LoVo (cell line): ENCODE measurements at places on chromosomes 1 and 21.

DNA sequence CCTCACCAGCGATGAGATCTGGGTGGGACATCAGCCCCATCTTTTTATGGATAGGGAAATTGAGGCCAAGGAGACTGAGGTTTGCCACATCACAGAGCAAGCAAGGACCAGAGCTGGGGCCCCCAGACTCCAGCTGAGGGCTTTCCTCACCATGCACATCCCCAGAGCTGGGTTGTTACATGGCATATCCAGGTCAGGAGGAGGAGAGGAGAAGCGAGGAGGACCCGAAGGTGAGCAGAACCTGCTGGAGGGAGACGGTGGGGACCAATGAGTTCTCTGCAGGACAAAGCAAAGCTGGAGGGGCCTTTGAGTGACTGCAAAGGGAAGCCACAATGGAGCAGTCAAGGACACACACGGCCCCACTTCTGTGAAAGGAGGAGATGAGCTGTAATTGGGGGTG lies 255.5 kb upstream of the CSF3R start:
- DNase-seq = no peak

DNA sequence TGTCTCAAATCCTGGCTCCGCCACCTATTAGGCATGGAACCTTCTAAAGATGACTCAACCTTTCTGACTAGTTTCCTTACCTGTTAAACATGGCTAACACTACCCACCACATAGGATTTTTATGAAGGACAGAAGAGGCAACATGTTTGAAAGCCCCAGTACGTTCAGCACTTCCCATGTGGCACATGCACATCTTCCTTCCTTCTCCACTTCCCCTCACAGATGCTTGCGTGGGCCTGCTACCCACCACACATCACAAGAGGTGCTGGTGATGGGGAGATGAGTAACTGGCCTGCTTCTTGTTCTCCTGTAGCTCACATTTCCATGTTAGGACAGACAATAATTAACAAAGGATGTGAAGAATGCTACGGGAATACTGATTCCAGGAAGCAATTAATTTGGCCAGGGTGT lies 7.1 kb downstream of the ZBTB21 start:
- DNase-seq = no peak

DNA sequence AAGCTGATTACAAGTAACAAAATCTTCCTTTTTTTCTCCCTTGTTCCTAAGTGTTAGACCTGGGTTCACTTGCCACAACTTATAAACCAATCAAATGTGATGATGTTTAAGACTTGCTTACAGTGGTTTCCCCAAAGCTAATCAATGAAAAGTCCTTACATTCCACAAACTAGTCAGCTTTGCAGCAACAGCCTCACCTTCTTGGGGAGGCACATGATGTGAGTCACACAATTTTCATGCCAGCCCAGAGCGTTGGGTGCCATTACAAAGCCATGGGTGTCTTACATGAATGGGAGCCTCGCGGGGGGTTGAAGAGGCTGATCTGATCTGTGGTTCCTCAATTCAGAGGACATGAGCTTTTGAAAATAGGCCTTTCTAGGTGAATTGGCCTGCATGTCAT lies 91.6 kb upstream of the UBE2U start:
- DNase-seq = no peak

DNA sequence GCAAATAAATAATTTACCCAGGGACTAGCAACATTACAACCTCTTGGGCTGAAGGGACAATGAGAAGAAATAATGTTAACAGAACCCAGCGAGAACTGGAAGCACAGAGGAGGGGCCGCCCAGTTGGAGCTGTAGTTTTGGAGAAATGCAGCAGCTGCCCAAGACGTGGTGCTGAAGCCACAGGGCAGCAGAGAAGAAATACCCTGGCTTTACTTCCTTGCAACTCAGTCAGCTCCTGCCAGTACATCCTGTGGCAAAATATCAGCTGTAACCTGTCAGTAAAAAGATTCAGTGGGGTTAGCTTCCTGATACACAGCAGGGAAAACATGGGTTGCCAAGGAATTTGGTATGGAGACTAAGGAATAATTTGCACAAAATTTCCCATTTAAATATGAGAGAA lies 283.6 kb upstream of the USP25 start:
- no peak for DNase-seq

DNA sequence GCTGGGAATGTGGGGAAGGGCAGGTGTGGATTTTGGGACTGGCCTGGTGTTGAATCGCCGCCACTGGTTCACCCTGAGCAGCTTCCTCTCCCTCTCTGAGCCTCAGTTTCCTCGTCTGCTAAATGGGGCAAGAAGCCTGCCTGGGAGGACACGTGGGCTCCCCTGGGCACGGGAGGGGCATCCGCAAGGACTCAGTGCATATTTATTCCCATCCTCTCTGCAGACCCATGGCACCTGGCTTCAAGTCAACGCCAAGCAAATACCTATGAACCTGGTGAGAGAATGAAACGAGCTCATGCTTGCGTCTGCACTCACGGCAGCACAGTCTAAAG lies 234.4 kb downstream of the PTPRU start:
- no peak for DNase-seq

DNA sequence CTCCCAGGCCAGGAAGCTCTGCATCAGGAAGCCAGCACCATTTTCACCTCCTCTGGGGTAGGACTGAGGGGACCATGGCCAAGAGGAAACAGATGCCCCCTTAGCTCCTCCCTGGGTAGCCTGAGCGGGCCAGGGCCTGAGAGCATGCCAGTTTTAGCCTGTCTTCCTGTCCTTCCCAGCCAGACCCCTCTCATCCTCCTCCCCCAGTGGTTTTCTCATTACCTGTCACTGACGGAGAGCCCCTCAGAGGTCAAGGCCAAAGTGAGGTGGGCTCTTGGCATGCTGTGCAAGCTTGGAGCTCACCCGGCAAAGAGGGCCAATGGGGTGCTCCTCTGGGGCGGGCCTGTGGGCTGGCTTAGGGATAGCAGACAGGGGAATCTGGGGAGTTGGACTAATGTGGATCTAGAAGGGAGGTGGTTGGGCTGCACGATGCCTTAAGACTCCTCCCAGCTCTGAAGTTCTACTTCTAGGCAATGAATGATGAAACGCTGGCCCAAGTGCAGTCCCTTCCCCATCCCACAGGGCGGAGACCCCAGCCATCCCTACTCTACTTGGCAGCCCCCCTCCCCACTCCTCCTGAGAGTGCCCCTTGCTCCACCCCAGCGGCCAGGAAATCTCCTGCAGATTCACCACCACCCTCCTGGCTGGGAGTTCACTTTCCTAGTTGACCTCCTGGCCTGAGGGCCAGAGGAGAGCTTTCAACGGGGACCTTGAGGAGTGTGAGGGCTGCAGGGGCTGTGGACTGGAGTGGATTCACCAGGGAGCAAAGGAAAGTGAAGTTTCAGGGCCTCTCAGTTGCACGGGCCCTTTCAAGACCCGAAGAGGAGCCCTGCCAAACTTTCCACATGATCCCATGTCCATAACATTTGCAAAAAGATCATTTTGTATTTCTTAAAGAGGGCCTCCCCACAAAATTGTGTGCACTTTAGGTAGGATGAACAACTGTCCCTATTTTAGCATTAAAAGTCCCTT lies 9.4 kb upstream of the LMNA start:
- no peak for DNase-seq
